Activated CD8-positive, alpha-beta memory T cell treated with anti-CD3 and anti-CD28 coated beads for 4 hours (primary cell): ENCODE measurements at places on chromosomes 13 and 19.

DNA sequence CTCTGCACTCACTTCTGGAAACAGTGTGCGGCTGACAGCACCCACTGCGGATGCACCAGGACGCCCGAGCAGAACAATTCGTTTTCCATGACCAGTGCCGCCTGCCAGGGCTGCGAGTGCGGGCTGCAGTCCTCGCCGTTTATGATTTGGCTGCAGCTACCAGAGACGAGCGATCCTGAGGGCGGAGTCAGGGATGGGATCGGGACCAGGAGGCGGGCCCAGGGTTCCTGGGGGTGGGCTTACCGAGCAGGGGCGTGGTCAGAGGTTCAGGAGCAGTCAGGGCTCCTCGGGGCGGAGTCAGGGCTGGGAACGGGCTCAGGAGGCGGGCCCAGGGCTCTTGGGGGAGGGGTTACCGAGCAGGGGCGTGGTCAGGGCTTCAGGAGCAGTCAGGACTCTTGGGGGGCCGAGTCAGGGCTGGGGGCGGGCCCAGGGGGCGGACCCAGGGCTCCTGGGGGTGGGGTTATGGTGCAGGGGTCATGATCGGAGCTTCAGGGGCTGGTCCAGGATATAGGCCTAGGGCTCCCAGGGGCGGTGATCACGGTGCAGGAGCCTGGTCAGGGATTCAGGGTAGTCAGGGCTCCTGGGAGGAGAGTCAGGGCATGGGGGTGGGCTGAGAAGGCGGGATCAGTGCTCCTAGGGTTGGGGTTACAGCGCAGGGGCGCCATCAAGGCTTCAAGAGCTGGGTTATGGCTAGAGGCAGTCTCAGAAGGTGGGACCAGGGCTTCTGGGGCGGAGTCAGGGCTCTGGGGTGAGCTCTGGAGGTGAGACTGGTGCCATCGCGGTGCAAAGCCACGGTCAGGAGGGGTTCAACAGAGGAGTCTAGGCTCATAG lies 1.7 kb downstream of the KLK4 start:
- DNase-seq = no peak

GRCh38 chr19:39413272-39413910 lies 922 bp downstream of the PLEKHG2 start:
- no peak for DNase-seq

- no peak for DNase-seq
Observed at GRCh38 chr13:79582896-79583295, 101.9 kb downstream of the NDFIP2 start.

- no peak for DNase-seq
Observed at GRCh38 chr13:61156753-61157152, 258.9 kb downstream of the PCDH20 start.

GRCh38 chr13:26664286-26664685 lies 96.3 kb downstream of the GPR12 start:
- no peak for DNase-seq

GRCh38 chr13:50722440-50723125 lies 120.9 kb downstream of the DLEU7 start:
- no peak for DNase-seq

DNA sequence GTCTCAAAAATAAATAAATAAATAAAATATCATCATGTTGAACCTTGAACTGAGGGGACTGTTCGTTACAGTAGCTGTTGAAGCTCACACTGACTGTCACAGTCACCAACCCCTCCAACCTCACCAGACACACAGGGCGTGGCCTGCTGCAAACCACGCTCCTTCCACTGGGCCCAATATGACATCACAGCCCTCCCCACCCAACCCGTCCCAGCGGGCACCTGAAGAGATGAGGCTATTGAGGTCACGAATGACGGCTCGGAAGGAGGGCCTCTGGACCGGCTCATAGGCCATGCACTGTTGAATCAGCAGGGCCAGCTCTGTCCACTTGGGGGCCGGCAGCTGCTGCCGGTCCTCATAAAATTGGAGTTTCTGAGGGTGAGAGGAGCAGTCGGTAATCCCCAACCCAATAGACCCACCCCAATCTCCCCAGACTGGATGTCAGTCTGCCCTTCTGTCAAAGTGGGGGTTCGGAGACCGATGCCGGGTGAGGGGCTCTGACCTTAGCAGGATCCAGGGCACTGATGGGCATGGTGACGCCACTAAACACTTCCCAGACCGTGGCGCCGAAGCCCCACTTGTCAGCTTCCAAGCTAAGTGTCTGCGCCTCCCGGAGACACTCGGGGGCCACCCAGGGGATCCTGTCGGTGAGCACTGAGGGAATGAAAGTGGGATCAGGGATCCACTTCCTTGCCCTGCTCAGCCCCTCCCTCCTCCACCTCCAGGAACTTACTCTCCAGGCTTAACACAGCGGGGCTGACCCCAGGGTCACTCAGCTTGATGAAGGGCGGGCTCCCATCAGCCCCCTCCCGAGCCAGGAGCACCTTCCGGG lies 13.2 kb downstream of the JAK3 start:
- DNase-seq = no peak

DNA sequence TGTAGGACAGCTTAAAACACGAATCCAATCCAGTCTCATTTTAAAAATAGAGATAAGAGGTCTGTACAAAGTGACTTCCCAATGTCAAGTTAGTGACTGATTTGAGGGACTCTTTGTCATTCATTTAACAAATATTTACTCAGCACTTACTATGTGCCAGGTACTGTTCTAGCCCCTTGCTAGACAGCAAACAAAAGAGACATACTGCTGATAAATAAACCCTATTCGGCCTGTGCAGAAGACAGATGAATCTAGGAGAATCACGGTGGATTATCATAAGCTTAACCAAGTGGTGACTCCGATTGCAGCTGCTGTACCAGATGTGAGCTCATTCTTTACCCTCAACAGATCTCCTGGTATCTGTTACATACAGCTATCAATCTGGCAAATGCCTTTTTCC lies 6.4 kb upstream of the ELF1 start:
- no peak for DNase-seq

DNA sequence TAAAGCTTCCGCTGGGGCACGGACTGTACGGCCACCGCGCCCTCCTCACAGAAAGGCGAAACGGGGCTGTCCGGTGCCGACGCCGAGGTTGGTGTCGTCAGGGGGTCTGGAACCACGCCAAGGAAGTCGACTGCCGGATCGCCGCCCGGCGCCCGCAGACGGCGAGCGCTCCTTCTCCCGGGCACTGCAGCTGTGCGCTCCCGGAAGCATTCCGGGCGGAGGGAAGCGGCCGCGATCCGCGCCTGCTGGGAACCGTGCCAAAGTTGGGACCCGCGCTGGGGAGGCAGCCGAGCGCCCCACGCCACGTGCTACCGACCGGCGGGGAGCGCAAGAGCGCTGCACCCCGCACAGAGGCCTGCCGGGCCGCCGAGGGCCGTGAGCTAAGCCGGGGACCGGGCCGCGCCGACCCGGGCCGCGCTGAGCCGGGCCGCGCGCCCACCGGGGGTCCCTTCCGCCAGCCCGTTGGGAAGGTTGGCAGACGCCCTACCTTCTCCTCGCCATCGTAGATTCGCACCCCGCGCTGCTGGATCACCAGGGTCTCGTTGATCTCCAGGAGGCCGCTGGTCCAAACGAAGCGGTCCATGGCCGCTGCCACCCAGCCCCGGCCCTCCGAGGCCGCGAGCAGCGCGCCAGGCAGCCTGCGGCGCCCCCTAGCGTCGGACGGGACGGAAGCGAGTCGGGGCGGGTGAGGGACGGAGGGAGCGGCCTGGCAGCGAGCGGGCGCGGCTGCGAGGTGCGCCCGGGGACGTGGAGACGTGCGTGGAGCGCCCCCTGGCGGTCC lies at the start of gene VPS36:
Gene VPS36 (minus strand): TSS at position 623 of the 781 bp plus-strand sequence. CDS start 40 bp downstream, at position 583.
- peak; percentile 91 for DNase-seq

DNA sequence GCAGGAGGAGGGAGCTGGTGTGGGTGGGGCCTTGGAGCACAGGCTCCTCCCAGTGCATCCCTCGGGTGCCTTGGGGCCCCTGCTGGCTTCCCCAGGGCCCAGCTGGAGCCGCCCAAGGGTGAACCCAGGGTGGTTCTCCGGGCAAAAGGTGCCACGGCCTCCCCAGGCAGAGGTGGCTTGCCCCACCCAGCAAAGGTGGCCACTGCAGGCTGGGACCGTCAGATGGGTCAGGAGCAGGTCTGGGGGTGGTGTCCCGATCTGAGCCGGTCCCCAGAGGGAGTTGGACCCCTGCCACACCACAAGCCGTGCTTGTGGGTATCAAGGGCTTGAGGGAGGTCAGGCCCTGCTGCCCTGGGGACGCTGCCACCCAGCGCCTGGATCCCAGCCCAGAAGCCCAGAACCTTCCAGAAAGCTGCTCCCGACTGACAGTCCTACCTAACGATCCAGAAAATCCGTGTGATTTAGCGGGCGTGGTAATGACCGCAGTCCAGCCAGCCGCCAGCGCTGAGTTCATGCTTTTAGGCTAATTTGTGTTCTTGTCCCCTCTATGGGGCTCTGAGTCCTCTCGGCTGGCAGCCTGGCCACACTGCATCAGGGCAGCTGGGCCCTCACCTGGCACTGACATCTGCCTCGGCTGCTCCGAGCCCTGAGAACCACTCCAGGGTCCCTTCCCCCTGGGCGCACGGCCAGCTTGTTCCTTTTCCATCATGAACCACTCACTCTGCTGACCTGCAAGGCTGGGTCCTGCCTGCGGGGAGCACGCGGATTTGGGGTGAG lies 5.0 kb upstream of the GRIN3B start:
- DNase-seq = no peak

GRCh38 chr19:4357095-4357797 lies 13.9 kb downstream of the MPND start:
- DNase-seq = no peak

DNA sequence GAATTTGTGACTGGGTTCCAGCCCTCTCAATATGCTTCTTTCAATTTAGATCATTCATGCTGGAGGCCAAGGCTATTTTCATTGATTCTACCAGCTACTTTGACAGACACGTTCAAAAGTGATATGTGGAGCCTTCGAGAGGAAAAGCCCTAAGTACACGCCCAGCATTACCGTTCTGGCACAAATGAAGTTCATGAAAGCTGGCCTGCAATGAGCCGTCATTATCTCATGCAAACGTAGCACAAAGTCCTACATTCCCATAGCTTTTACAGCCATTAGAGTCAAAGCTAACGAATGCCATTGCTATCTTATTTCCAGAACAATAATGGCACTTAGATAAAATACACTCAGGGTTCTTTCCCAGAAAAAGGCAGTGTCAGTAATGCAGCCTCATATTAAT lies 1237.6 kb downstream of the EFNB2 start:
- no peak for DNase-seq

DNA sequence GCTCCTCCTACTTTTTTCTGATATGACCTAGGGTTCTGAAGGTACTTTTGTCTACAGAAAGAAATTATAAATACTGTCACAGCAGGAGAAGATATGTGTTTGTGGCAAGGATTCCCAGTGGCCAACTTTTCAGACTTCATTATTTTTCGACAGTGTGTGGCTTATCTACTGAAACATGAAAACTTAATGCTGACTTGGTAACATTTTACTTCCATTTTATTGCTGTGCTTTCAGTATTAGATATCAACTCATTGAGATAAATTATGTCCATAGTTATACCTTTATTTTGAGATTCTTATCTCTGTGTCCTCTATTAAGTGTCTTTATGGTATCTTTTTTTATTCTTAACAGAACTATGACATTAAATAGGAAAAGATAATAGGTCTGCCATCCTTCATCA lies 700.0 kb downstream of the PCDH9 start:
- DNase-seq = no peak

GRCh38 chr13:38697628-38698333 lies 10.9 kb downstream of the FREM2 start:
- no peak for DNase-seq

GRCh38 chr13:112168761-112169160 lies 101.8 kb downstream of the SOX1 start:
- DNase-seq = no peak

- no peak for DNase-seq
Observed at GRCh38 chr19:51354742-51355148, 11.4 kb downstream of the ETFB start.

DNA sequence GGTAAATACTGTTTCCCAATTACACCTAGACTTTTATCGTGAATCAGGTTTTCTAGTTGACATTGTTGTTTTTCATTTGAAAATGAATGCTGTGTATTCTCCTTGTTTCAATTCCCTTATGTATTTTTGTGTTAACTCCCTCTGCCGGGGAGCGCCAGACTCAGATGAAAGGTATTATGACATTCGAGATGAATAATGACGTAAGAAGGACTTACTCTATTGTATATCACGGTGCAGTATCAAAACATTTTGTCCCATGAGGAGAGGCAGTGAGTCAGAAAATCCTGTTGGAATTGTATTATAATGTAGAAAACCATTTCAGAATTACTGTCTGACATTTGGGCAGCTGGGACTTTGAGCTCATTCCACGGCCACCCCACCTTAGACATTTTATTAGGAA lies 61.6 kb downstream of the LRCH1 start:
- DNase-seq = no peak

DNA sequence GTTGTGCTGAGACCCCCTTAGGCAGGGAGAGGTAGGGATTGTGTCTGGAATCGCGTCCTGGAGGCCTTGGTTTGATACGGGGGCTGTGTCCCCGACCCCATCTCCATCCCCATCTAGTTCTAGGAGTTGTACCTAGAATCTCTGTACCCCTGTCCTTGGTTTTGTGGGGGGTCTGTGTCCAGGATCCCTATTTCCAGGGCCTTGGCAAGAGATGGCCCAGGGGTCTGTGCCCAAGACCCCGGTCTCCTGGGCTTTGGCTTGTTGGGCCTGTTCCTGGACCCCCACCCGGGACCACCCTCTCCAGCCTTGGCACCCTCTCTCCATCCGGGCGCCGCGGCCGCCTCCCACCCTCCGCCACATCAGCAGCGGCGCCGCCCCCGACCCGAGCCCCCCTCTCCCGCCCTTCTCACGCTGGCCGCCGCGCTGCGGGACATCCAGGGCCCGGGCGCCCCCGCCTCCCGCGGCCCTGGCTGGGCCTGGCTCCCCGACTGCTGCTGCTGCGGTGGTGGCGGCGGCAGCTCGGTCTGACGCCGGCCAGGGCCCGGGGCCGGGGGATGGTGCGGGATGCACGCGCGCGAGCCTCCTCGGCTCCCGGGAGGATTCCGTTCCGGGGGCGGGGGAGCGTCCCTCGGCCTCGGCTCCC lies at the start of gene NUMBL:
Gene NUMBL (minus strand): TSS at position 602 of the 643 bp plus-strand sequence. CDS start 168 bp downstream, at position 434.
- DNase-seq = no peak

GRCh38 chr13:51453207-51453958 lies 547 bp upstream of the INTS6 start:
- DNase-seq = peak; percentile 68

DNA sequence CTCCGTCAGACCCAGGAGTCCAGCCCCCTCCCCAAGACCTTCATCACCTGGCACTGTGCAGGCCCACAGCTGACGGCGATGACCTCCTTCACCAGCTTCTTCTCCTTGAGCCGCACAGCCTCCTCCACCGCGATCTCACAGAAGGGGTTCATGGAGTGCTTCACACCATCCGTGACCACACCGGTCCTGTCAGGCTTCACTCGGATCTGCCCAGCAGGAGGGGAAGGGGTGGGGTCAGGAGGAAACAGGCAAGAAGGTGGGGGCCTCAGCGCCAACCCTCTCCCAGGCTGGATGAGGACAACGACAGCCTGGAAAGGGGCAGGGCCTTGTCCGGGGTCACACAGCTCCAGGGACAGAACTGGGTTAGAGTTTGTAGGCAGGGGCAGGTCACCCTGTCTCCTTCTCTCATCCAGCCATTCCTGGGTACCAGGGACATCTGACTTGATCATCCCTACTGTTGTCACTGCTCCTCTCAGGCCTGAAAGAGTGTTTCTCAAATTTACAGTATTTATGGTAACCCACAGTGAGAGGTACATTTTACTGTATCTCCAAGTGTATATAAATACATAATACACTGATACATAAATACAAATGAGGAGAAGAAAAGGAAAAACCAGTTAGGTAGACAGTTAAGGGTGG lies 12.0 kb downstream of the ETFB start:
- no peak for DNase-seq

GRCh38 chr19:8355631-8356402 lies 8.1 kb upstream of the ANGPTL4 start:
- DNase-seq = no peak
